Cardiac muscle cell (in vitro differentiated cells and primary cell): ENCODE measurements at places on chromosomes 2 and 18. TPM values are rescaled to one million over a fixed set of nuclear protein-coding genes. Genes with fewer than 3 reads are reported as not detected.

DNA sequence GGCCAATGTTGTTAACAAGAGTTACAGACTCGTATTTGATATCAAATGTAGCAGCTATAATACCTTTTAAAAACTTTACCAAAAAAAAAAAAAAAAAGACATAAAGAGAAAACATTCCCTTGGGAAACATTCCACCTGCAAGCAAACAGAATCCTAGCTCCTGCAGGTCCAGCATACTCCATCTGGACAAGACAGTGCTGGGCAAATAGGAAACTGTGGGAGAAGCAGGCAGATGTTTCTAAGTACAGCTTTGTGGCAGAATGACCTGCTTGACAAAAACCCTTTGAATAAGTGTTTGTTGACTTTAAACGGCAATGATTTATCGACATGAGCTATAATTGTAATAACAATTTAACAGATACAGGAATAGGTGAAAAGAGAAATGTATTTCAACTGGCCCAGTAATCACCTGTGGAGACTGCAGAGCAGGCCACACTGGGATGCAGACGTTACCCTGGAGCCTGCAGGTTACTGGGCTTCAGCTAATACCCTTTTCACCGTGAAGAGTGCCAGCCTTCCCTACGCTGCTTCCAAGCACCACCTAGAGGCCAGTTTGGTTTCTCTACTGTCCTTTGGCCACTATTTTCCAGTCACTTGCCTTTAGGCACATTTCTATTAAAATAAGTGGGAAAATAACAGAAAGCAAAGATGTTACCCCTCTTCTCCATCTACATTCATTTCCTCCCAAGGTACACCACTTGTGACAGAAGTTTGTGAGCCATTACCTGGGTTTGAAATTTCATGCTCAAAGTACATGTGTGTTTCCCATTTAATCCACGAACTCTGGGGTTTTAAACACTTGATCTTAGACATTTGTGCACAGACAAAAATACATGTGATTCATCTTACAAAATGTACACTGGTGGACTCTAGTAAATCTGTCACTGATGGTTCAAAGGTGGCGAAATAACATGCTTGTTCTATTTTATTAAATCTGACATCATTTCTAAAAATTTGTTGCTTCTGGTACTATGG lies 96.9 kb upstream of the ZNF397 start:
- peak; percentile 74 for DNase-seq

DNA sequence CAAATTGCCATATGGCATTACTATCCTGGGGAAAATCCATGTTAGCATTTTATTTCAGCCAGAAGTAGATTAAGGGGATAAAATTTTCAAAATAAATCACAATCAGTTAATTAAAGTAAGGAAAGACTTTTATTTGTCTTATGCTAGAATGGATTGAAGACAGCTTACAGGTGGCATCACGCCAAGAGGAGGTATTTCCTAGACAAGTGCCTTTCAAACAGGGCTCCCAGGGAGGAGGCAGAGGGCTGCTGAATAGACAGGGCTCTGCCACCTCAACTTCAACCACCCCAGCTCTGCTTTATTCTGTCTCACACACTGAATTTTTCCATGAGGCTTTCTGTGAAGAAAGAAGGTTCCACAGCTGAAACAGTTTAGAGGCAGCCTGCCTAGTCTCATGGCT lies 12.2 kb downstream of the CCDC68 start:
- no peak for DNase-seq

GRCh38 chr2:160427629-160428404 lies 65.8 kb downstream of the RBMS1 start:
- no peak for DNase-seq

DNA sequence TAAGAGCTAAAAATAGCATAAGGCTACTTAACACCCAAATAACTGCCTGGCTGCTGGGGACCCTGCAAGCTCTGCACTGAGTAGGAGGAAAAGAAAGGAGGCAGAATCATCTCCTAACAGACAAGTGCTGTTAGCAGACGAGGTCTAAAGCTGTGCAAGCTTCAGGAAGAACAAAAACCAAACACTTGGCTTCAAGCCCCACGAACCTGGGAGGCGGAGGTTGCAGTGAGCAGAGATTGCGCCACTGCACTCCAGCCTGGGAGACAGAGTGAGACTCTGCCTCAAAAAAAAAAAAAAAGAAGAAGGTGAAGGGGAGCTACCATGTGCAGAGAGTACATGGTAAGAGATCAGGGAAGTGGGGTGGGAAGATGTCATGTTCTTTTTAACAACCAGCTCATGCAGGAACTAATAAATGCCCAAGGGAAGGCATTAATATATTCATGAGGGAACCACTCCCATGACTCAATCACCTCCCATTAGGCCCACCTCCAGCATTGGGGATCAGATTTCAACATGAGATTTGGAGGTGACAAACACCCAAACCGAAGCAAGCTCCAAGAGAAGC lies 28.8 kb upstream of the INO80C start:
- DNase-seq = peak; percentile 72

DNA sequence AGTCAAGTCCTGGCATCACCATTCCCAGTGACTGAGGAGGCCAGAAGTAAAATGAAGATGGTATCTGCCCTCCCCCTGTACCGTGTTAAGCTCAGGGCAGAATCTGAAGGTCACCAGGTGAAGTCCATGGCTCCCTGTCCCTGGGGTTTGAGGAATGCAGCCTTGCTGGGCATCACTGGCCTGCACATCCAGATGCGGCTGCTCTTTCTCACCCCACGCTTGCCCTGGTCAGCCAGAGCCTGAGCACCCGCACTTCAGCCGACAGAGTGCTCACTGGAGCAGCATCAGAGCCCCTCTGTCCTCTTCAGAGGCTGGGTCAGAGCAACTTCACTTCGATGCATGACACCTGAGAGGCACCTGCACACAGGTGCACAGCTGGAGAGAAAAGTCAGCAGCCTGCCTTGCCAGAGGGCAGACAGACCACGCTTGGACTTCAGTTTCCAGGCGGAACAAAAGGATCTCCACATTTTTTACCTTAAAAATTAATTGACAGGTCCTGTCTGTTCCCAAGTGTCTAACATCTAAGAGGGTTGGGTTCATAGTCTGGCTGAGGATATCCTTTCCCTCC lies 267.3 kb downstream of the ANAPC1 start:
- no peak for DNase-seq

- DNase-seq = peak; percentile 69
These were observed 32.4 kb upstream of the TMEM131 start for GRCh38 chr2:98028101-98028561.

GRCh38 chr2:134412639-134412999 lies 158.7 kb downstream of the MGAT5 start:
- no peak for DNase-seq

DNA sequence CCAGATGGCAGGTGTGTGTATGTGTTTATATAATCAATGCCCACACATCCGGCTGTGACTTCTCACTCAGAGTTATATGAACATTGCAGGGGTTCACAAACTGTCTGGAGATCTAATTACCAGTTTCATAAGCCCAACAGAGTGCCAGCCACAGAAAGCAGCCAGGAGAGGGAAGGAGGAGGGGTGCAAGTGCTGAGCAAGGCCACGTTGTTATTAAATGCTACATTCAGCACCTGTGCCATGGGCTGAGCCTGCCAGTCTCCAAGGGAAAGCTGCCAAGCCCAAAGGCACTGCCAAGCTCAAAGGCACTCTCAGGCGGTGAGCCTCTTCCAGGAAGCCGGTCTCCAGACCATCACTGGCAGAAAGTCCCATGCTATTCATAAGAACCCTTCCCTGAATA lies 17.4 kb downstream of the XDH start:
- no peak for DNase-seq

GRCh38 chr18:54149078-54149697 lies 75.3 kb downstream of the MBD2 start:
- DNase-seq = peak; percentile 93

DNA sequence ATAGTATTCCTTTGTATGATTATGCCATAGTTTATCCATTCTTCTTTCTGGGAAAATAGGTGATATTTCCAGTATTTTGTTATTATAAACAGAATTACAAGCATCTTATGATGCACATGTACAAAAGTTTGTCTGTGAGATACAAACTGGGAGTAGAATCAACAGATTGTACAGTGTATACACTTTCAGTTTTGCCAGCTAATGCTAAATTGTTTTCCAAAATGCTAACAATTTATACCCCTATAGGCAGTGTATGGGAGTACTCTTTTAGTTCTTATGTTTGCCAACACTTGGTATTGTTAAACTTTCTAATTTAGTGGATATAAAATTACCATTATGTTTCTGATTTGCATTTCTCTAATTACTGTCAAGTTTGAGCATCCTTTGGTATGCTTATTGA lies 31.0 kb upstream of the TNFRSF11A start:
- no peak for DNase-seq

DNA sequence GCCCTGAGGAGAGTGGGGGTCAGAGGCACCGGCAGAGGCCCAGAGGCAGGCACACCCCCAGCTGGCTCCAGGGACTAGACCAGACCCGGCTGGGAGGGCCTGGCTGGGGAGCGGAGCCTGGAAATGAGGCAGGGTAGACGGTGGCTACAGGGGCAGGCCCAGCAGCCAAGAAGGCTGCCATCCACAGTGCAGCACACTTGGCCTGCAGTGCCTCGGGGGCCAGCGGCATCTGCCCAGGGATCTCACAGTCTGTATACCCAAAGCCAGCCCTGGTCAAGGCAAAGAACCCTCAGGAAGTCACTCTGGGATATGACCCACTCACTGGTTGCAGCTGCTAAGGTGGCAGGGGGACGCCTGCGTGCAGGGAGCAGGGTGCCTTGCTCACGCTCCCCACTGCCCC lies 17.8 kb downstream of the PER2 start:
- no peak for DNase-seq

DNA sequence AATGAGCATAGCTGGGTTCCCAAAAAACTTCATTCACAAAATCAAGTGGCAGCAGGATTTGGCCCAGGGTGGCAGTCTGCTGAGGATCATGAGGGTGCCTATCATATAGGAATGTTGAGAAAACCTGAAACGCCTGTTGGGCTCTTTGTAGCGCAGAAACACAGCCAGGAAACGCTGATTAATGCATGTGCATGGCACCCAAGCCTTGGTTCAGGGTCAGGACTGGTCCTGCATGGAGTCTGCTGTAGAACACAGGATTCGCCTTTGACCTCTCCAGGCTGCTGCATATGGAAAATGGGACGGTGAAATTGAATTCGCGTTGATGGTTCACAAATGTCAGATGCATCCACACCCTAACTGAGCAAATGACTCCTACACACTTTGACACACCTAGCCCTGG lies 227.9 kb upstream of the COPS8 start:
- DNase-seq = no peak

- peak; percentile 55 for DNase-seq
These were observed 141.7 kb downstream of the ZFP36L2 start for GRCh38 chr2:43084699-43085091.

- no peak for DNase-seq
These were observed 294.2 kb upstream of the SKOR2 start for GRCh38 chr18:47545613-47546012.

DNA sequence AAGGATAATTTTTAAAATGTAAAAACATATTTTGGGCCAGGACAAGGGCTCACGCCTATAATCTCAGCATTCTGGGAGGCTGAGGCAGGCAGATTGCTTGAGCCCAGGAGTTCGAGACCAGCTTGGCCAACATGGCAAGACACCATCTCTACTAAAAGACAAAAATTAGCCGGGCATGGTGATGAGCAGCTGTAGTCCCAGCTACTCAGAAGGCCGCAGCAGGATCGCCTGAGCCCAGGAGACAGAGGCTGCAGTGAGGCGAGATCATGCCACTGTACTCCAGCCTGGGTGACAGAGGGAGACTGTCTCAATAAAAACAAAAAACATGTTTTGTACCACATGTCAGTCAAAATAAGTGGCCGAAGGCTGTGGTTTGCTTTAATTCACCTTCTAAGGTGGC lies 122.5 kb downstream of the HDAC4 start:
- no peak for DNase-seq

- no peak for DNase-seq
These were observed 567.2 kb downstream of the SATB2 start for GRCh38 chr2:198890490-198890889.

GRCh38 chr18:6648581-6648980 lies 80.9 kb upstream of the ARHGAP28 start:
- no peak for DNase-seq

GRCh38 chr2:3060049-3060448 lies 317.6 kb downstream of the EIPR1 start:
- no peak for DNase-seq

DNA sequence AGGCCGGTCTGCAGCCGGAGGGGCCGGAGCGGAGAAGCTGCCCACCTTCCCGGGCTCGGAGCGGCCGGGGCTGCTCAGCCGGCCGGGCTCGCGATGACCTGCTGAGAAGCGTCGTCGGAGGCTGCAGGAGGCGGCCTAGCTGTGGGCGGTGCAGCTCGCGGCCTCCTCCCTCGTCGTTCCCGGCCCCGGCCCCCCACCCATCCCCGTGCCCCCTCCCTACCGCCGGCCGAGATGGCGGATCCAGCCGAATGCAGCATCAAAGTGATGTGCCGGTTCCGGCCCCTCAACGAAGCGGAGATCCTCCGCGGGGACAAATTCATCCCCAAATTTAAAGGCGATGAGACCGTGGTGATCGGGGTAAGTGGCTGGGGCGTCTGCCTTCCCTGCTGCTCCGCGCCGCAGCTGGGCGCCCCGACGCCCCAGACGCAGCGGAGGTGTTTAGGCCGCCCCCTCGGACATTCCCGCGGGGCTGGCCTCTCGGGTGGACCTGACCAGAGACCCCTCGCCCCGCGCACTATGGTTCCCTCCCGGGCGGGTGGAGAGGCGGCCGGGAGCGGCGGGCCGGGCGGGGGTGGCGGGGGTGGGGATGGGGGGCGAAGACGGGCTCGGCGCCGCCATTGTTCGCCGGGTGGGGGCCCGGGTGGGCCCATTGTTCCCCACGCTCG lies 492 bp downstream of the KIF5C start:
- DNase-seq = no peak

DNA sequence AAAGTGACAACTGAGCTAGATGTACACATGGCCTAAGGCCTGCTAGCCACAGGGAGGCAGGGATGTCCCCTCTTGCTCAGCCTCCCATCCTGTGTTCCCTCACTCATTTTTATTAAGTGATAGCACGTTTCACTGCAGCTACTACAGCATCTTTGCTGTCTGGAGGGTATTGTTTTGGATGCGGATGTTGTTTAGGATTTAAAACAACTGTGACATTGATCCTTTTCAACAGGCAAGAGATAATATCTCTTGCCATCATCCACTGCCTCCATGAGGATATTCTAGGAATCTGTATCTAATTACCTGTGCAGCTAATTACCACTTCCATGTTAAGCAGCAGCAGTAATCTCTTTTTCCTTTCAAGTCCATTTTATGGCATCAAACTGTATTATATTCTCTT lies 345.4 kb downstream of the PARD3B start:
- DNase-seq = no peak

- no peak for DNase-seq
These were observed 26.4 kb downstream of the CELF4 start for GRCh38 chr18:37539236-37539635.

The ASB18 gene
- polyA plus RNA-seq = 0.70 TPM in 1 of 2 replicates, not detected in the other

The TMEM178A gene
- 13.4 and 17.9 TPM in 2 replicates for polyA plus RNA-seq

The SNTG2 gene
- 1.0 and 1.4 TPM in 2 replicates for polyA plus RNA-seq

The SPC25 gene
- polyA plus RNA-seq = 12.0 and 33.6 TPM in 2 replicates

The RPIA gene
- polyA plus RNA-seq = 19.5 and 19.9 TPM in 2 replicates

The TMEM169 gene
- 0.65 and 1.9 TPM in 2 replicates for polyA plus RNA-seq

The SIX3 gene
- polyA plus RNA-seq = not detected in 2 replicates

The CCT7 gene
- polyA plus RNA-seq = 340 and 384 TPM in 2 replicates

The IL1F10 gene
- not detected in 2 replicates for polyA plus RNA-seq

The TCF7L1 gene
- polyA plus RNA-seq = 10.0 and 19.0 TPM in 2 replicates
